DMS53 (cell line): ENCODE measurements at places on chromosomes 13 and 19.
A peak's percentile ranks its signal among the peaks of the same experiment; 100 is the strongest.

DNA sequence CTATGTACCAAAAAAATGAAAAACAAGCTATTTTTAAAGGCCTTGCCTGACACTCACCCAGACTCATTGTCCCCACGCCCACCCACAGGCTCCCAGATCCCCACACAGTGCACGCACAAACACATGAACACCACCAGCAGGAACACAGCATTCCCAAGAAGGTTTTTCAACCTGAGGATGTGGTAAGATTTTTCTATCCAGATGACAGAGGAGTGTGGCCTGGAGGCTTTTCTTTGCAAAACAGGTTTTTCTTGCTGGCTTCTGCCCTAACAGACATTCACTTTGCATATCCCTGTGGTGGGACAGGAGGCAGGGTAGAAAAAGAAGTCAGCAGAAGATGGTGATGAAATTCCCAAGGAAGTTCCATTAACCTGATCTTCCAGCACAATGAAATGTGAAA lies 97.8 kb downstream of the KLF12 start:
- DNase-seq, result peak; percentile 2

- DNase-seq, result peak; percentile 15
These were observed 7.6 kb upstream of the MLLT1 start for GRCh38 chr19:6287269-6287885.

DNA sequence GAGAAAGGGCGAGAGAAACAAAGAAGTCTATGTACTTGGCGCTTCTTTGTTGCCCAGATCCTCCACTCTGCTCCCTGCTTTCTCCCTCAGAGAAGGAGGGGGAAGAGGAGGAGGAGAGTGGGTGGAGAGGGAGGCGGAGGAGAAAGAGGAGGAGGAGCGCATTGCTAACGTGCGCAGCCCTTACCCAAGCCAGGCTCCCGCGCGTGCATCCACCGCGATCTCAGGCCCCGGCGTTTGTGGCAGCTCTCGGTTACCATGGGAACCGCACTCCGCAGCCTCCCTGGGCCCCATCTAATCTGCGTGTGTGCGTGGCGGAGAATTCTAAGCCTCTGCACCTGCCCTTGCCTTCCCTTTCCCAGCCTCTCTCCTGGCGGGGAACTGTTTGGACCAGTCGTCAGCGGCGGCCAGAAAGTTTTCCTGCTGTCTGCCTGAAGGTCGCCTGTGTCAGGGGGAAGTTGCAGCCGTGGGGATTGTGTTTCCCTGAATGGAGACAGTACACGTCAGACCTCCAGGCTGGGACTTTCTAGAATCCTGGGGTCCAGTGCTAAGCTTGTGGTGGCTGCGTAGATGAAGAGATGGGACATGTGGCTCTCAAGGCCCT lies at the start of gene ERICH6B:
ERICH6B (minus strand) TSS at position 239 of the 601 bp plus-strand sequence. CDS start 18,734 bp downstream, outside the sequence.
- peak; percentile 93 for DNase-seq

GRCh38 chr19:7916955-7917266 lies 2.3 kb downstream of the TGFBR3L start:
- DNase-seq, result peak; percentile 55

GRCh38 chr13:109087916-109088623 lies 458.7 kb downstream of the MYO16 start:
- peak; percentile 7 for DNase-seq

- no peak for DNase-seq
These were observed 20.1 kb downstream of the PCCA start for GRCh38 chr13:100108913-100109507.

- peak; percentile 1 for DNase-seq
These were observed 235.8 kb upstream of the MIR17HG start for GRCh38 chr13:91111476-91112200.

DNA sequence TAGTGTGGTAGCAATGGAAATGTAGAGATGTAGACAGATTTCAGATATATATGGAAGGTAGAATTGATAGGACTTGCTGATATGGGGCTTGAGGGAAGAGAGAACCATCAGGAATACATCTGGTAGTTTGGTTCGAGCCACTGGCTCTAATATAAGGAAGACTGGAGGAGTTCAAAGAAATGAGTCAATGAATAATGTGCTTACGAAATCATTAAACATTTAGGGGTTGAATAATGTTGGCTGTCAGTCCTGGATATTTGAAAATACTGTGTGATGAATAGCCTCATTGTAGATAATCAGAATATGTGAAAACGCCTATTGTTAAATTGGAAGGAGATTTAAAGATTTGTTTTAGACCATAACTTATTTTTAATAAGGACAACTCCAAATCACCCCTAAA lies 21.6 kb downstream of the SGCG start:
- DNase-seq, result no peak
